A549 (cell line): ENCODE measurements at places on chromosomes 1 and 21.

DNA sequence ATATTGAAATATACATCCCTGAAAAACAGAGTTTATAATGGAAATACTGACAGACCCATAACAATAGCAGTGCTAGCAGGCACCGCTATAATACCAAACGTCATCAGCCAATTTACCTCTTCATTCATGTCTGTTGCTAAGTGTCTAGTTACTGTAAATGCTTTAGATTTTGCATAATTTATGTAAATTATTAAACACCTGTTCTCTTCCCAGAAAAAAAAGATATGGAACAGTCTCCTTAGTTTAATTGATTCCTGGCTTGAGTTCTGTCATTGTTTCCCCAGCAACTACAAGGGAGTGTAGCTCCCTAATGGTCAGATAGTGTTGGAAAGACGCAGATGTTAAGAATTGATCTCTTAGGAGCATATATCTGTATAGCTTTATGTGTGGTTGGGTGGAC lies 817.9 kb upstream of the ADGRL2 start:
- no peak for DNase-seq

- DNase-seq: no peak
Measured at GRCh38 chr1:195218428-195219212, 1389.6 kb downstream of the KCNT2 start.

GRCh38 chr1:216731562-216731961 lies 8.3 kb upstream of the ESRRG start:
- no peak for DNase-seq

DNA sequence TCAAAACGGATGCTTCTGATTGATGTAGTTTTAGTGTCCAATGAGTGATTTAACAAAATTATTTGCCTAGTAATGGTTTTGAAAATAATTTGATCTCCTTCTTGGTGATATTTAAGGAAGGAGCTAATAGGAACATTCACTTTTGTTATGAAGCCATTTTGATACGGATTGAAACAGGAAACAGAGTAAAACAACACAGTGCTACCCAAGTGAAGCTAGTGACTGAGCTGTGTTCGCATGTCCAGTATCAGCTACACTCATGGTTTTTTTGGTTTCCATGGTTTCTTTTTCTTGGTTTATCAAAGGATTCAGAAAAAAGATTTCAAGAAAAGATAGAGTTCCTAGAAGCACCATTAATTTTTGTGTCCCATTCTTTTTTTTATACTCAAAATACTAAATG lies 40.1 kb upstream of the PLEKHO1 start:
- DNase-seq: no peak

DNA sequence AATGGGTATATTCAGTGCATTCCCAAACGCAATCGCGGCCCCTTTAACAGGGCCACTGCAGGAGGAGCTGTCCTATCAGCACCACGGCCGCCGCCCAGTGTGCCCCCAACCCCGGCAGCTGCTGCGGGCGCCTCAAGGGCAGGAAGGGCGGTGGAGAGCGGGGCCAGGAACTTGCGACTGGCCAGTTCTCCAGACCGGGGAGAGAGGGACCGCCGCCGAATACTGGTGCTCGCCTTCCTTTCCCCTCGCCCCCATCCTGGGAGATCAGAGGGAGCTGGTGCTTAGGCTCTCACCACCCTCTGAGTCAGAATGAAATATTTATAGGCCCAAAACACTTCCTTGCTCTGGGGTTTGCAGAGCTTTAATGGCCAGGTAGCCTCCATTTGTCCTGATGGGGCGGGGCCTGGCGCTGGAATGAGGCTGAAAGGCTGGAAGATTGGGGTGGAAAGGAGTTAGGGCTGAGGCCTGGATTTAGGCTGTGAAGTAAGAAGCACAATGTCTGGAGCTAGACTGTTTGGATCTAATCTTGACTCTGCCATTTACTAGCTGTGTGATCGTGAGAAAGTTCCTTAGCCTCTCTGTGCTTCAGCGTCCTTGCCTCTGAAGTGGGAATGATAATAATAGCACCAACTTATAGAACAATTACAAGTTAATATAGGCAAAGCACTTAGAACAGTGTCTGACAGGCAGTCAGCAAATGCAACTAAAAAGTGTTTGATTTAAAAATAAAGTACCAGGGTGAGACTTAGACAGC lies 75.5 kb downstream of the NAV1 start:
- no peak for DNase-seq

DNA sequence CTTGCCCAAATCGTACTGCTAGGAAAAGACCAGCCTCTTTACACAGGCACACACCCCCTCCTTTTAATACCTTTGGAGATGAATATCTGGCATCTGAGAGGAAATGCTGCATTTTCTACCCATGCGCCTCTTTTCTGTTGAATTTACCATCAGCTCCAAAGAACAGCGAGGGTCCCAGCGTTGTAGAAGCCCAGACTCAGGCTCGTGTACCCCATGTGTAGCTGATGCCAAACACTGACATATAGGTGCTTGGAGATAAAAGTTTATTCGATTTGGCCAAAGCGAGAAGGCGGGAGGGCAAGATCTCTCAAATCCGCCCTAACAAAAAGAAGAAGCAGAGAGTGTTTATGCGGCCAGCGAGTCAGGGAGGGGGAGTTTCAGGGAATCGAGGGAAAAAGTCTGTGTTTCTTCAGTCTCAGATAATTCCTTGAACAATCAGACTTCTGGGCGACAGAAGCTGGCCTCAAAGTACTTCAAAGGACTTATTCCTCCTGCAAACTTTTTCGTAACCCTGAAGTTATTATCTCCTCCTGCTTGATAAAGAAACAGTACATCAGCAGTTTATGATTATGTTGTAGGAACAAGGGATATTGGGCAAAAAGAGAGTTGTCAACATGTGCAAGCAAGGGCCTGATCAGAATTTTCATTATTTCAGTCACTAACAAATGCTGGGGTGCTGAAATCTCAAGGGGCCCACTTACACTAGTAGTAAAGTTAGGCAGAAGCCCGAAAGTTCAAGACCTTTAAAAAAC lies 642 bp upstream of the CREG1 start:
- no peak for DNase-seq

DNA sequence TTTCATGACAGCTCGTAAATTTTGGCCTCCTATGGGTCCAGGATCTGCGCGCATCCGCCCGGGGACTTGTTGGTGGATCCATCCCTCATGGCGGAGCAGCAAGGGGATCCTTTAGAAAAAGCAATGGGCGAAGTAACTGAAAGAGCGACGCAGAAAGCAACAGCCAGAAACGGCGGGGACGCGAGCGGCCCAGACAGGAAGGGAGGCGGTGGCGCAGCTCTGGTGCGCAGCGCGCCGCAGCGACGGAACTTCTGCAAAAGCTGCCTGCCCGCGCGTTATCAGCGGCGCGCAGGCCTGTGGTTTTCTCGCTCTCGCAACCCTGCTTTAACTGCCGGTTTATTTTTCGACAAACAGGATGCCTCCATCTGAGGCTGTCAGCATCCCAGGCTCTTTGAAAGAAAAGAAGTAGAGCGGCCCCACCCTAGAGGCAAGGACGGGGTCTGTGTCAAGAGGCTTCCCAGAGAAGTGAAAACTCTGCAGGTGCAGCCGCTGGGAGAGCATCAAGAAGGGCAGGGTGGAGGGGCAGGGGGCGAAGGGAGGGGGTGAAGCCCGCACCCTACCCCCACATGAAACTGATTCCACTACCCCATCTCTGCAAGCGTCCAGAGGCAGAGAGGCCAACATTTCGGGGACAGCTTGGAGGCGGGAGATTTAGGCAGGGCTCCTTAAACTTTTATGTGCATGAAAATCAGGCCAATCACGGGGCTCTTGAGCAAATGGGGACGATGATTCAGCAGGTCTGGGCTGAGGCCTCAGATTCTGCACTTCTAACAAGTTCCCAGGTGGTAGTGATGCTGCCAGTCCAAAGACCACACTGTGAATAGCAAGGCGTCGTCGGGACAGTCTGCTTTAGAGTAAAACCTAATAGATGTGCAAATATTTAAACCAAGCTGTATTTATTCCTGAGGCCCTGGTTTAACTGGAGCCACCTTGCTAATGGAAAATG lies 22.2 kb downstream of the RUNX1 start:
- no peak for DNase-seq

GRCh38 chr1:21157054-21157453 lies 19.6 kb downstream of the EIF4G3 start:
- DNase-seq: no peak

- no peak for DNase-seq
Measured at GRCh38 chr1:18723206-18723605, 92.6 kb downstream of the PAX7 start.

DNA sequence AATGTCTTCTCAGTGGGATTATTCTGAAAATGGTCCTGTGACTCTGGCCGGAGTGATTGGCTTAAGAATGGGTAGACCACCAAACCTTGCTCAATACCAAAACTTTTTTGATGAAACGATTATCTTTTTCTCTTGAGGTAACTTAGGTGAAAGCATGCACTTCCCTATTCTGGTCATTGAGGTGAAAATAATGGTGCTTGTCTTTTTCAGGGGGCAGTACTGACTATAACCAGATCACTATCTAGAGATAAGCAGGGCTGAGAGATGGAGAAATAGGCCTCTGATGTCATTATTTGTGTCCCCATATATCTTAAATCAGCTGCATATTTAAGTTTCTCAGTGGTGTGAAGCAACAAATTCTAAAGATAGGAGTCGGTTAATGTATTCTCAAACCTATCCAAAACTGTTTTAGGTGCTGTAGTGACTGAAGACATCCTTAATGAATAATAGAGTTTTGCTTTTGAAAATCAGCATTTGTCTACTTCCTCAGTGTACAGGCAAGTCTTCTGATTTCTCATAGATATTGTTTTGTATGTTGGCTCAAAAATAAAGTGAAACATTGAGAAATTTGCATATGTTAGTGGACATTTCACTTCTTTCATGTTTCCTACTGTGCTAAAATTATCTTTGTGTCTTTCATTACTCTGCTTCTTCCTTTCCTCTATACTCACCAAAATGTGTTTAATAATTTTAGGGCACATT lies 735.3 kb upstream of the ADGRL4 start:
- no peak for DNase-seq

GRCh38 chr1:67691712-67692111 lies 6.7 kb downstream of the GADD45A start:
- no peak for DNase-seq

GRCh38 chr1:1357871-1358432 lies 403 bp downstream of the MXRA8 start:
- DNase-seq: no peak

DNA sequence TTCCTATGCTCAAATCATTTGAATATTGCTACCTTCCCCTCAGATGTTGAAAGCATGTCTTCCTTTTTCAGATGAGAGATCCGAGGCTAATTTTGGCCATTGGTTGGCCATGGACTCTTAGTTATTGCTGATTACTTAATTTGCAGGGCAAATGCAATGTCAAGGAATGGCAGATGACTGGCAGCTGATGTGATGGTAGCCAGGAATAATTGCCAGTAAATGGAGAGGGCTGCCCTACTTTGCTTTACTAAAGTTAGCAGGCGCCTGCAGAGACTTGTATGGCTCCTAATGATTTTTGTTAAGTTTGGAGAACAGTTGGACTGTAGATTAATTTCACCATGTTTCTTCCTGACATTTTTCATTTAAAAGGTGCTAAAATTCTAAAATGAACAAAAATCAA lies 128.9 kb downstream of the XCL2 start:
- DNase-seq: no peak

DNA sequence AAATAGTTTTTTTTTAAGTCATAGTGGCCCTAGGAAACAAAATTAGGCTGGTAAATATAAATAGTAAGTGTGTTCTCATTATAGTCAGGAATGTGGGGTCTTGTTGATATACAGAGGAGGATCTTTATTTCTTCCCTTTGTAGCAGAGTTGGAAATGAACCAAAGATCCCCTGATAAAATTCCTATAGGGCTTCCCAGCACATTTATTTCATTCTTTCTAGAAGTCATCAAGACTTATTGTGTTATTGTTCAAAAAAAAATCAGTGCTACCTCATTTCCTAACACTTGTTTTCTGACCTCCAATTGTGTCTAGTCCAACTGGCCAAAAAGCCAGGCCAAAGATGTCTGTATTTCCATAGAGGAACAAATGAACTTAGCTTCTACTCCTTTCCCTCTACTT lies 7.6 kb upstream of the PLEKHO1 start:
- DNase-seq: no peak

DNA sequence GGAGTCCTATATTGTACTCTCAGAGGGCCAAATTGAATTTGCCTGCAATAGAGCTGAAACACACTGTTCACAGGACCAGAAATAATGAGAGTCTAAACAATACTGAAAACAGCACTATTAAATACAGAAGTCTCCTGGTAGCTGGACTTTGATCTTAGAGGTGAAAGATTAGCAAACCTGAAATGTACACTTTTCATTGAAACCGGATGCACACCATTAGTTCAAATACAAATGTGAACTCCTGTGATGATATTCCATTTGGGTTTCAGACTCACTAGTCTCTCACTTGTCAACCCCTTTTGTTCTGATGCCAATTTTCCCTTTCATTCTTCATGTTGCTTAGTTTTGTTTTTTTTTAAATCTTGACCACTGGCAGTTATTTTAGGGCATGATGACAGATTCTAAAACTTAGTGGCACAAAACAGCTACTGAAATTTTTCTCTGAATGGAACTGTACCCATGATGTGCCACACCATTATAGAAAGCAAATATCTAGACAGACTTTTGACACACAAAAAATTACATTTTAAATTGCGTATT lies 5.9 kb upstream of the TNFSF4 start:
- no peak for DNase-seq

- DNase-seq: no peak
Measured at GRCh38 chr1:213871179-213871578, 116.6 kb upstream of the PROX1 start.

DNA sequence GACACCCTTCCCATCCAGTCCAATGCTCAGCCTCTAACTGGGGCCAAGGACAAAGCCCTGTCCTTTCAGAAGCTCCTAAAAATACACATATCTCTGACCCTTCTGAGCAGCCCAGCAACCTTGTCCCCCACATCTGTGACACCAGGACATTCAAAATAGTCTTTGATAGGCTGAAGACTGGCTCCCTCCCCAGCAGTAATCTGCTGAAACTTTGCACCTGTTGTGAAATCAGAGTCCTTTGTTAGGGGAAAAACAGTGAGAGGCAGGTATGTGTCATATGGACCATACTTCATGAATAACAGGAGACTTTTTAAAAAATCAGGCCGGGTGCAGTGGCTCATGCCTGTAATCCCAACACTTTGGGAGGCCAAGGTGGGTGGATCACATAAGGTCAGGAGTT lies 82.4 kb upstream of the VAMP3 start:
- no peak for DNase-seq

DNA sequence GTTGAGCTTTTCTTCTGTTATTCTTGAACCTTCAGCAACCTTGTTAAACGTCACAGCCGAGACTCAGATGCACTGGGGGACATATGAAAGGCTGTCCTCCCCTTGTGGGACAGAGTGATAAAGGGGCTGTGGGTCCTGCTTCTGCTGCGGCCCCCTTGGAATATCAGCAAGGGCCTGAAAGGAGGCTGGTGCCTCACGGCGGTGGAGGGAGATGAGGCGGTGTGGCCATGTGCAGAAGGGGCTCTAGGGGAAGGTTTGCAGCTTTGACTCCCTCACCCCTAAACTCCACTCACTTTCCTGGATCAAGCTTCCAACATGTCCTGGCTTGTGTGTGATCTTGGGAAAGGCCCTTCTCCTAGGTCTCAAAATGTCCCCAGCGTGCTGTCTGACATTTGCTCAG lies 270.7 kb upstream of the CSF3R start:
- DNase-seq: no peak

GRCh38 chr1:160117709-160118183 lies 2.2 kb downstream of the ATP1A2 start:
- no peak for DNase-seq

GRCh38 chr1:98516306-98516705 lies 145.2 kb upstream of the SNX7 start:
- no peak for DNase-seq
